Activated CD4-positive, CD25-positive, alpha-beta regulatory T cell (primary cell): ENCODE measurements at places on chromosomes 6 and 20.
A peak's percentile ranks its signal among the peaks of the same experiment; 100 is the strongest.

GRCh38 chr20:53977391-53977790 lies 93.0 kb downstream of the BCAS1 start:
- no peak for DNase-seq

GRCh38 chr6:44733868-44734267 lies 346.4 kb downstream of the CDC5L start:
- DNase-seq, result no peak

GRCh38 chr6:150142097-150142669 lies 661 bp upstream of the PPP1R14C start:
- no peak for DNase-seq

- no peak for DNase-seq
These were observed 291.1 kb downstream of the GJA1 start for GRCh38 chr6:121726596-121726995.

DNA sequence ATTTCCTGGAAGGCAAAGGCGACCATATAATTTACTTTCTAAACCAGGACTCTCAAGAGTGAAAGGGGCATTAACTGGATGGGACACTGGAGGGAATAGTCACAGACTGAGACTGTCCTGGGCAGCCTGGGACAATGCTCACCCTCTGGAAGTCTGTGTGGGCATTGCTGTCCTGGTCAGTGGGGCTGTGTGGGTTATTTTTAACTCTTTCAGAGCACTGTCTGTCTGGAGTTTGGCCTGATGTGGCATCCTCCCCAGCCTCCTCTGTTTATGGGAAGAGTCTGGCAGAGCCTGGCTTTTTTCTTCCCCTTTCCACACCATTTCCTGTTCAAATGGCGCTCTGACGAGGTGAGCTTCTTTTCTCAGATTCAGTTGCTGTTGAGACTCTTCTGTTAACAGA lies 11.7 kb downstream of the DAAM2 start:
- no peak for DNase-seq

GRCh38 chr6:30870546-30870945 lies 13.8 kb upstream of the DDR1 start:
- DNase-seq, result no peak

DNA sequence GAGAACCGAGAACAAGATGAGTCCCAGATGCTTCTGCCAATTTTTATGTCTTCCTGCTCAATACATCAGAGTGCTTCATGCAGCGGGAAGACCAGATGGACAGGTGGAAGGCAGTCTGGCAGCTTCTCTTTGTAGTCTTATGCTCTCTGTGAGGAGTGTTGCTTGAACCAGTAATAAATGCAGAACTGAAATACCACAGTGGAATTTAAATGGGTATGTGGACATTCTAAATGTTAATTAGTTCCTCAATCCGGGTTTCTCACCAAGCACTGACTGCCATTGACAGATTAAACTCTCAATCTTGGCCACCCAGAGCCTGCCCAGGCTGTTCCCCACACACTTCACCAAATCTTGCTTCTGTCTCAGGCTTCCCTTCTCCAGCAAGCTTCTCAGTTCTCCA lies 695.5 kb upstream of the CHD6 start:
- no peak for DNase-seq

DNA sequence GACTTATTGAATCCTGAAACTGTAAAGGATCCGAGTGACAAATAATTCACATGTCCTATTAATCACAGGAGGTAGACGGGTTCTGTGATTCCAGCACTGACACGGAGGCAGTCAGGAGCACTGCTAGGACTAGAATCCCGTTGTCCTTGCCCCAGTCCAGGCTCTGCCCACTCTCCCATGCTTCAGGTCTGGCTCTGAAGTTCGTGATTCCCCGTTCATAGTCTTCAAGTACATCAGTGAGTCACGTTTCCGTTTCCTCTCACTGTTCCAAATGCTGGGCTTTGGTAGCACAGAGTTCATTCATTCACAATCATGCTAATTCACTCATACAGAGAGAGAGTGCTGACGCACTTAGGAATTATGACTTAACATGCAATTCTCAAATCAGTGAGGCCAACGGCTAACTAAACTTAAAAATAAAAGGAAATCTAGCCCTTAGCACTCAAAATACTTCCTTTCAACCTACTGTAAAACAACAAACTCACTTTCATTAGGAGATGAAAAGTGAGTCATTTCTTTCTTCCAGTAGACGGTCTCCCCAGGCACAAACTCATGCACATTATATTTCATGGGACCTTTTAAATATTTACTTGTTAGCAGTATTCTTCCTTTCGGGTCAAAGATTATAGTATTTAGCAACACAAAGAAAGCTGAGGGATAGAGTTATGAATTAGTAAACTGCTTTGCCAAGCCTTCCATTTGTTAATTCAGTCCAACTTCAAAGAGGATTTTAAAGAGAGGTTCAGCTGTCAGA lies 94.0 kb upstream of the NHSL1 start:
- no peak for DNase-seq

- no peak for DNase-seq
These were observed 83.5 kb upstream of the BEND3 start for GRCh38 chr6:107198631-107199416.

DNA sequence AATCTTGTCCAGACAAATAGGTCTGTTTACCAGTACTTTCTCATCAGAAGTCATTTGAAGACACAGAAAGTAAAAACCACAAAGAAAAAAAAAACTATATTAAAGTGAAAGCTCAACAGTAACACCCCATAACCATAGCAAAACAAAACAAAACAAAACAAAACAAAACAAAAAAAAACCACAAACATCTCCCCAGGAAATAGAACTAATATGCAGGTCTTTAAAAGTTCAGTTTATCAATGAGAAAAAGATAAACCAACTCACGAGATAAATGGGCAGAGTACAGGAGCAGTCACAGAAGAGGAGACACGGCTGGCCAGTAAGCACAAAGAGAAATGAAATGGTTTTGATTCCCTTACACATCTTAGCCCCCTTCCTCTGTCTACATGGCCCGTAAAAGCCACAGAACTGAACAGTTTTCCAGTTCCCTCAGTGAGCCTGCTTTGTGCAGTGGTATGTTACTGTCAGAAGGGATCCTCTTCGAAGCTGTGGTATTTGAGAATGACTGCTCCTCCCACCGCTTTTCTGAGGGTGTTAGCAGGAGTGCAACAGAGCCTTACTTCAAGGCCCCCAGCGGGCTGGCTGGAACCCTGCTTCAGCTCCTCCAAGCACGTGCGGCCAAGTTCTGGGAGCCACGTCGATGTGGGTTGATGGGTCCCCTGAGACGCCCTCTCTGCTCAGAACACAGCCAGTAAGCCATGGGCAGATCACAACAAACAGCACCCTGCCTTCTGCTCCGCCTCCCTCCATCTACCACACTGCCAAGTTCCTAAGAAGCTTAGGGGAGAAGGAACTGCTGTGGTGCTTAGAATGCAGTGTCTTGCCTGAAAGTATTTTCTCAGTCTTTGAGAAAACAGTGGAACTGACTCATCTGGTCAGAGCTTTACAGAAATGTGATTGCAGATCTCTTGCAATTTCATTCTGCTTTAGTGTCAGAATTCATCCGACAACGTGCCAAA lies 14.0 kb downstream of the UST start:
- DNase-seq, result no peak

- no peak for DNase-seq
These were observed 71.3 kb upstream of the EYA4 start for GRCh38 chr6:133169901-133170300.

GRCh38 chr6:44697327-44697726 lies 309.8 kb downstream of the CDC5L start:
- no peak for DNase-seq

- no peak for DNase-seq
These were observed 115.5 kb upstream of the LOC128125822 start for GRCh38 chr6:63456734-63457133.

- no peak for DNase-seq
These were observed 81.1 kb downstream of the STXBP5 start for GRCh38 chr6:147285087-147285855.

DNA sequence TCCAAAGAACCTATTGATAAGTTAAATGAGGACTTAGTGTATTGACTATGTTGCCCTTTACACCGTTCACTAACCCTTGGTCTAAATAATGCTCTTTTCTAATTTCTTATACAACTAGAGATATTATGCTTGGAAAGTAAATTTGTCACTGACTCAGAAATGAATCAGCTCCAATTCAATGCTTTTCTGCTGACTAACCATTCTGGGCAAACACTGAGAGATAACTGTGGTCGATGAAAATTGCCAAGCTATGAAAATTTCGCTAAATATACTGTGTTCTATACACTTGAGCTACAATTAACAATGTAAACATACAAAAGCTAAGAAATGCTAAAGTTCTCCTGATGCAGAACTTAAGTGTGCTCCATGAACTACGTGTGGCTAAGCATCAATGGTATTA lies 23.1 kb upstream of the FBXO9 start:
- no peak for DNase-seq

GRCh38 chr6:170087941-170088581 lies 202.8 kb downstream of the DLL1 start:
- peak; percentile 29 for DNase-seq

- no peak for DNase-seq
These were observed 28.9 kb downstream of the CNKSR3 start for GRCh38 chr6:154481521-154482013.

DNA sequence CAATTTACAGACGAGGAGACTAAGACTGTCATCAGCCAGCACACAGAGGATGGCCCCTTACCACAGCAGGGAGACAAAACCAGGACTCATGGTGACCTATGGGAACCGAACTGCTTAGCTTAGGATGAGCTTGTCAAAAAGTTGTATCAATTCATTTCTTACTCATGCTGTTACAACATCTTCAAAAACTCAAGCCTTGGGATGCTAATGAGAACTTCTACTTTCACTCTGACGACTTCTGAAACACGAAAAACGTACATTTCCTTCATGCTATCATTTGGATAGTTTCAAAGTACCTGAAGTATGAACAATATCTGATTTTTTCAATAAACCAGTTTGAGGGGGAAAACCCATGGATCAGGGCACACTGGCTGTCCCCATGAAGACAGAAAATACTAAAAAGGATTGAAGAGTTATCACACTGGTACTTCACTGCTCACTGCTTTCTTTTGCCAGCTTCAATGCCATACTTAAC lies 31.9 kb downstream of the HIVEP2 start:
- DNase-seq, result no peak

GRCh38 chr20:32585011-32585585 lies at the start of gene NOL4L:
TSS of gene NOL4L (minus strand) at chr20:32585333. CDS start at chr20:32584890, 443 bp downstream.
- DNase-seq, result peak; percentile 17

DNA sequence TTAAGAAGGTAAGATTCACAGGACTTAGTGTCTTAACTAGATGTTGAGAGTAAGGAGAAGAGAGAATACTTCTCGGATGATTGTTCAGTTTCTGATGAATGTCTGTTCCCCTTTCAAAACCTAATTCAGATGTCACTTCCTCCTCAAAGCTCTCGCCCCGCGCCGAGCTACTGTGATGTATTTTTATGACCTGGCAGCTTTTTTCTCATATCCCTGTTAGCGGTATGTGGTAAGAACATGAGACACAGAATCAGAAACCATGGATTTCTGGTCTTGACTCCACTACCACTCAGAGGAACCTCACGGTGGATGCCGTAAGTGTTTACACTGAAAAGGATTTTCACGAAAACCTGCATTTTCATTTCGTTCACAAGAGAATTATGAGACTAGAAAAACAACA lies 48.4 kb downstream of the CEP43 start:
- DNase-seq, result no peak

GRCh38 chr6:43990627-43991619 lies 136.3 kb downstream of the MRPL14 start:
- DNase-seq, result no peak

- DNase-seq, result no peak
These were observed 96.9 kb downstream of the JPH2 start for GRCh38 chr20:44089987-44090674.

DNA sequence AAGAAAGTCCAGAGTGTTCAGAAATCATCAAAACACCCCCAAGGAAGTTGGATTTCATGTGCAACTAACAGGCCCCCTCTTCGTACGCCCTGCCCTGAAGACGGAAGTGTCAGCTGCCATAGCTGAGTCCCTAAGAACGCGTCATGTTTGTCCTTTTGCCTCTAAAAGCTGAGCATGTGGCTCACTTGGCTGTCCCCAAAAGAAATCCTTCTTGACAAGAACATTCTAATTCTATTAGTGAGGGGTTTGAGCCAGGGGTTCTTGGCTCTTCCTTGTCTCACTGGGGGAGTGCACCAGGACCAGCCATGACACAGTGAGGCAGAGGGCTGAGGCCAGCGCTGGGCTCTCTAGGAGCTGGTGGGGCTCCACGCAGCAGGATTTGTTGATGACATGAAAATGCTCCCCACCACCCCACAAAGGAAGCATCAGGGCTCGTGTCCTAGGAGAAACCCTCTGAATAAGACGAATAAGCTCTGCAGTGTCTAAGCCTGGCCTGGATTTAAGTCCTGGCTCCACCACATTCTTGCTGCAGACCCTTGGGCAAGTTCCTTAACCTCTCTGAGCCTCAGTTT lies 20.0 kb upstream of the SPO11 start:
- DNase-seq, result no peak

- DNase-seq, result no peak
These were observed 250.8 kb downstream of the SOX4 start for GRCh38 chr6:21844120-21844917.

DNA sequence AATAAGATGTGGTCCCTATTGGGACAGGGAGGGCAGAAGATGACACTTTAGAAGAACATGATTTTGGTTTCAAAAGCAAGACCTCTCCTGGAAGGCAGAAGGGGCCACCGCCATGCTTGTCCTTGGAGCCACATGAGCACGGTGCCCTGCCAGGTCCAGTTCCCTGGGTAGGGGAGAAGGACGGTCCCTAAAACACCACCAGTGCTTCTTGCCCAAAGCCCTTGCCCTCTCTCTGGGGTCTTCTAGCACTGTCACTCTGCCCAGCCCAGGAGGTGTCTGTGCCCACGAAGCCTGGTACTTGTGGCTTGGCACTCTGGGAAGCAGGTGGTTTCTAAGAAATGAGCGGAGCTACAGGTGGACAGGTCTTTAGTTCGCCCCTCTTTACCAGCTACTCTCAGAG lies 46.0 kb downstream of the PLCG1 start:
- DNase-seq, result no peak

DNA sequence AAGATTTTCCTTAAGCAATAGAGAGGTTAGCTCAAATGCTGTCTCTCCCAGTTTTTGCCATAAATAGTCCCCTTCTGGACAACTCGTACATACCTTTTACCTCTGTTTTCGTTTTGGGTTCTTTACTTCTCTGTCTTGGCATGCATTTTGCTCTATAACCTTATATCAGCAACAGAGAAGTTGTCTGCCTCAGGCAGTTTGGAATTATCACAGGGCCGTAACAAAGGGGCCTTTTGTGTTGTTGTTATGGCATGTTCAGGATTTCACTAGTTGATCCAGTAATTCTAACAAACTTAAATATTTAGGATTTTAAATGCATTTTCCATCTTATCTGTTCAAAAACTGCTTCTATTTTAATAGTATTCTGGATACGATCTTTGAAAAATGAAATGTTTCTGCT lies 259.8 kb downstream of the CD109 start:
- no peak for DNase-seq

GRCh38 chr20:52895235-52895634 lies 76.9 kb upstream of the TSHZ2 start:
- DNase-seq, result no peak
